Activated T-helper 1 cell treated with anti-CD3 and anti-CD28 coated beads, Interleukin-2, amount 50 U/mL, for 16 hours (primary cell): ENCODE measurements at places on chromosomes 3 and 15.

- DNase-seq, result no peak
These were observed 385.5 kb downstream of the IL20RB start for GRCh38 chr3:137343283-137343682.

DNA sequence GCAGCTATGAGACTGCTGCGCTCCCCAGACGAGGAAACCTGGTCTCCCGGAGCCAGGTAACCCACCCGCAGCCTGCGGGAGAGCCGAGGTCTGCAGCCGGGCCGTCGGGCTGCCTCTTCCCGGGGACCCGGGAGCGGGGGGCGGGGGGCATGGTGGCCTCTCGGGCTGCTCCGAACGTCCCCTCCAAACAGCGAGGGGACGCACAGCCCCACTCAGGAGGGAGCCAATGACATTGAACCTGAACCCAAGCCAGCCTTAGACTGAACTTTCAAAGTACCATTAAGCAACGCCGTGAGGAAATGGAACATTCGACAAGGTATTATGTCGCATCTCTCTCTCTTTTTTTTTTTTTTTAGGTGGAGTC is 29.8 kb upstream of the ALDH1A3 start:
- DNase-seq, result no peak

- no peak for DNase-seq
These were observed 90.7 kb upstream of the HES1 start for GRCh38 chr3:194045289-194045688.

- no peak for DNase-seq
These were observed 21.0 kb downstream of the LRRC31 start for GRCh38 chr3:169848741-169849140.

GRCh38 chr3:123486460-123486859 is 37.6 kb upstream of the ADCY5 start:
- DNase-seq, result no peak

GRCh38 chr3:122923611-122924010 is 104.0 kb downstream of the SEMA5B start:
- no peak for DNase-seq

DNA sequence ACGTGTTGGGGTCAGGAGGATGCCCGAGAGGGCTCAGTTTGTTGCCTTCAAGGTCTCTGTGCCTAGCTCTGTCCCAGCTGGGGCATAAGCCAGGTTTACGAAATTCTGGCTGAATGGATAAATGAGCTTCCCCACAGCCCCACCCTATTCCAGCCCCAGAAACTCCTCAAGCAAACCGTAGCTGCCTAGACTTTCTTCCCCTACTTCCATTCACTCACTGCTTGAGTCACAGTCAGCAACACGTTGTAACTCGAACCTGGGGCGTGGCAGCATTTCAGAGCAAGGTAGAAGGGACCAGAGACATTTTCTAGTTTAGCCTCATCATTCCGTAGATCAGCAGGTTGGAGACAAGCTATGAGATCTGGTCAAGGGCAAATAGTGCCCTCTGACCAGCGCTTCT is 24.2 kb downstream of the NMNAT3 start:
- no peak for DNase-seq

DNA sequence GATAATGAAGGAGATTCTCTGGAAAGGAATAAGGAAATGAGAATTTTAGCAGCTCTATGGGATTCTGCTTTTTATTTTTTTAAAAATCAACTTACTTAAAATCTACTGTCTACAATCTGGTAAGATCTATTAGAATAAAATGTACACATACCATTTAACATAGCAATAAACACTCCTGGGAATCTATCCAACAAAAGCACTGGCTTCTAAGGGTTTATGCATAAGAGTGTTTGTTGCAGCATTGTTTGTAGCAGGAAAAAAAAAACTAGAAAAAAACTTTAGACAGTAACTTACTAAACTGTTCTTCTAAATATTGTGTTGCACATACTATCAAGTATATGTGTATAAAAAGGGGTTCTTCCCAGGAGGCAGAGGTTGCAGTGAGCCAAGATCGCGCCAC is 15.7 kb upstream of the RBP1 start:
- DNase-seq, result no peak

DNA sequence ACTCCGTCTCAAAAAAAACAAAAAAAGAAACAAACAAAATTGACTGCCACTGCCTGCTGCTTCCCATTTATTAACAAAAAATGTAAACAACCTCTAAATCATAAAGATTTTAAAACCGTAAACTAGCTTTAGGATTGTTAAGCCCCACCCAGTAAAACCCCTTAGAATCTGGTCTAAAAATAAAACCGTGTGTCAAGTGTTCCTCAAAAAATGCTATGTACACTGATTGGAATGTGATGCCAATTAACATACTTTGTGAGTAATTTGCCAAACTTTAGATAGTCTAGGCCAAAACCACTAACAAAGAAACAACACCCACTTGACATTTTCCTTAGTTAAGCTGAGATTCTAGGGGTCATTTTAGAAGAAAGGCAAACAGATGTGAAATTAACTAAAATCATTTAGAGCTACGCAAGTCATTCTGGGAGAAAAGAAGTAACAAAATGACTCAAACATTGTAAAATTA is 5.3 kb downstream of the RAF1 start:
- DNase-seq, result no peak

GRCh38 chr3:184815046-184815930 is 3.3 kb downstream of the VPS8 start:
- no peak for DNase-seq

DNA sequence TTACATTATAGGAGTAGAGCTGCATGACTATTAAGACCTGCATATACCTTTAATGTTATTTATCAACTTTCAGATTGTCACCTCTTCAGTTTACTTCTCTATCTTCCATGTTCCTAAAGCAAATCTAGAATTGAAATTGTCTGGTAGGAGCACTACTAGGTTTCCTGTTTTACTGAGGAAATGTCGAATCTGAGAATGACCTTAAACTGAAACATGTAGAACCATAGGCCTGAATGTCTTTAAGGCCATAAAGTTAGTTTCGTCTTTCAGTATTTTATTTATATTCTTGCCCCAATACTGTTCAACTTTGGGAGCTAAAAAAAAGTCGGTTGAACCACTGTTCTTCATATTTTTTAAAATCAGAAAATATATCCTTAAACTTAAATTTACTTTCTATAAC is 92.7 kb downstream of the IL1RAP start:
- DNase-seq, result no peak

DNA sequence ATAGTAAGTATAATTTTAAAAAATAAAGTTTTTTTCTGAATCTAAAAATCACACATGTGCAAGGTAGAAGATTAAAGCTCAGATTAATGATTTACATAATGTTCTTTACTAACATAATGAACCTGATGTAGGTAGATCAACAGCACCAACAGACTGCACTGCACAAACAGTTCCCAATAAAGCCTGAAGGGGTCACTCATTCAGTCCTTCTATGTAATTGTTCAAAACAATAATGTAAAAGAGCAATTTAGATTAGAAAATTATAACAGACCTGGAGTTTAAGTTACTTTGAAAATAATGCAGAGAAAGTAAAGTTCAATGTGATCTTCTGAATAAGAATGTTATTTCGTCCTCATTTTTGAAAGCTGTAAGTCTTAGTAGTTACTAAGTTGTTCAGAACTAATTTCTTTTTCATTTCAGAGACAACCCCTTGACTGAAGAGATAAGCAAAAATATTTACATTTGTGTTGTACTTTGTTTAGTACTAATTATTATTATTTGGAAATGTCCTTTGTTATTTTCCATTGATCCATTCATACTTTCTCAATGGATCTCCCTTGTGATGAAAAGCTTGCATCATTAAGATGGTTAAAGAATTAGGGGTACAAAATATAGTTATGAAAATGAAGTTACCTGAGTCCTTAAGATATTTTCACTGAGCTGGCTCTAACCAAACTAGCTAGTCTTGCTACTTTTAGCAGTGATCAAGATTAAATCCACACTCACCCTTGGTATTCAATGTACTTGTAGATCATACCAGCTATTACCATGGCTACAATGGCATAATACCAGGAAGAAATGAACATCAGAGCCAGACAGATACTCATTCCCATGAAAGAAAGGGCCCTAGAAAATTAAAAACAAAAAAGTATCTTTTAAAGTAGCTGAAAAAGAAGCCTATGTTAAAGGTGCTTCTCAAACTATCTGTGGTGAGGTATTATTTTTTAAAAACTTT is 16.8 kb downstream of the EMC4 start:
- DNase-seq, result no peak
